ENCODE measurements at places on chromosomes 2 and 18. TPM values are rescaled to one million over a fixed set of nuclear protein-coding genes. Genes with fewer than 3 reads are reported as not detected.

CYP1B1 gene
- 7.3 TPM for total RNA-seq

- no peak for DNase-seq
Observed at GRCh38 chr2:165911231-165911630, 42.3 kb downstream of the TTC21B start.

GRCh38 chr2:3492951-3493614 lies 26.2 kb downstream of the ADI1 start:
- peak; percentile 51 for DNase-seq

- DNase-seq: no peak
Observed at GRCh38 chr2:98505971-98506664, 61.5 kb downstream of the INPP4A start.

DNA sequence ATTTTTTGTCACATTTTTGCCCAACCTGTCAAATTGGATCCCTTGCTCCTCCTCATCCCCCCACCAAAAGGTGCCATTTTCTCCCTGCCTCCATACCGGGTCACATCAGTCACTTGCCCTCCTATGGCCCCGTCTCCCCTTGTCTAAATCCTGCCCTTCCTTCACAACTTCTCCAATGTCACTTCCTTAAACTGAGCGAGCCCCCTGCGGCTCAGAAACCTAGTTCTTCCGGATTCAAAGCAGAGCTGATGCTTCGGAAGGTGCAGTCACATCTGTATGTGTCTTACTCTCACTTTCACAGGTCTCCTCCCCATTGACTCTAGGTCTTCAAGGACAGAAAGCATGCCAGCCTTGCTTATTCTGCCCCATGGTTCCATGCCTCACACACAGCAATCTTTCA lies 22.1 kb downstream of the TNP1 start:
- no peak for DNase-seq

DNA sequence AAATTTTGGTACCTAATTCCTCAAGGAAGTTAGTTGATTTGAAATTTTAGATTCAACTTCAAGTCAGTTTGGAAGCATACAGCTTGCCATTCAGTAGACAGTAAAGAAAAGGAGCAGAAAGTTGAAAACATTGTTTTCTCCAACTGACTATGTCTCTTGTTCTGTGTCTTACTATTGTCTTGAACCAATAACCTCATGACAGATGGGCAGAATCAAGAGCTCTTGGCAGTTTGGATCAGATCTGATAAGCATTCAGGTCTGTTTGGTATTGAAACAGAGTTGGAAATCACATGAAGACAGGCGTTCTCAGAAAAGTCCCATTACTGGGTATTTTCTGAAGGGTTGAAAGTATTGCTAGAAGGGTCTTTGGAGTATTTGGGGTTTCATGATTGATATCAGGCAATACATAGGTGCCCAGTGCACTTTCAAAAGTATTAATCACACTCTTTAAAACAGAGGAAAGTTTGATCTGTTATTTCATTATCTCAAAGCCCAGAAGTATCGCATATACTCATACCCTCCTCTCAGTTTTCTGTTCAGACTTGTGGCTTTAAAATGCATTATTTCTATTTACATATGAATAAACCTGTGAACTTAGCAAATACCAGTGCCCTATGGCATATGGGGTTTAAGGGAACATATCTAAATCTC lies 428.4 kb upstream of the ZEB2 start:
- no peak for DNase-seq

DNA sequence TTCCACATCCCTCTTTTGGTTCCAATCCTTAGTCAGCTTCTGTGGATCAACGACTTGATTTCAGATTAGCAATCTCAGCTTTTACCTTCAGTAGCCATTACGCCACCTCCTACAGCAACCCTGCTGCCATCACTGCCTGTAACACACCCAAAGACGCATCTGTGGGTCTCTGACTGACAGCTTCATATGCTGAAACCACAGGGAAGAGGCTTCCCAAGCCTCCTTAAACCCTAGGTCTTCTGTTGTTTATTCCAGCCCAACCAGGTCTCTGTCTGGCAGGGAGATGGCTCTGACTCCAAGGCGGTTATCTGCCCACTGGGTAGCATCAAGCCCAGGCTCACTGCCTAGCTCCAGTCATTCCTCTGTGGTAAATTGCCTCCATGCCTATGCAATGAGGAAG lies 28.6 kb upstream of the TRIB2 start:
- DNase-seq: no peak

- peak; percentile 45 for DNase-seq
Observed at GRCh38 chr2:169260246-169260645, 102.1 kb downstream of the LRP2 start.

GRCh38 chr2:120005834-120006521 lies 6.9 kb upstream of the EPB41L5 start:
- no peak for DNase-seq

DNA sequence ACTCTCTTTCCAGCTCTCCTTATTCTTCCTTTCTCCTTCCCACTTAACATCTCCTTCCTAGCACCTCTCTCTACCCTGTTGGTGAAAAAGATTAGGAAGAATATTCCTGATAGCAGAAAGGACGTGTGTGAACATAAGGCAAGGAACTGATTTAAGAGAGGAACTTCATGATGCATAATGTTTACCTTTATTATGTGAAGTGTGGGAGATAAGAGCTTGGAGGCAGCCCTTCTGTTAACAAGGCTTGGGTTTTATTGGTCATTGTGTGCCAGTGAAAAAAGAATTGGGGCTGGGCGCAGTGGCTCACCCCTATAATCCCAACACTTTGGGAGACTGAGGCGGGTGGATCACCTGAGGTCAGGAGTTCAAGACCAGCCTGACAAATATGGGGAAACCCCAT lies 34.4 kb downstream of the KCNJ13 start:
- no peak for DNase-seq

GRCh38 chr2:225824748-225825449 lies 425.4 kb downstream of the NYAP2 start:
- no peak for DNase-seq

USP37 gene
- total RNA-seq: 14.5 TPM

DNA sequence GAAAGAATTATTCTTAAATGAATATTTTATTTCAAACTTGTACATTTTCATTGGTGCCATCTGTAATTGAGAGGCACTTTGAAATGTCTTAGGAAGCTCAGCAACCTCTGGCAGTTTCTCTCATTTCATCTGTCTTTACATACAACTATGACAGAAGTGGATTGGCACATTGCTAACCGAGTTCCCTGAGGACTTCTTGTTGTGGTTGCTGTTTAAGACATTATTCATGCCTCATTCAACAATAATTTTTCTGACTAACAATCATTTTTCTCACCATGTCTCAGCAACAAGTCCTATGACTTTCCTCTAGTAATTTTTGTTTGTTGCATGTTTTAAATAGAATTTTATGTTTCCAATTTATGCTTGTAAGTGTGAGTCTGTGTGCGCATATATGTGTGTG lies 284.0 kb upstream of the CWC22 start:
- DNase-seq: no peak

DNA sequence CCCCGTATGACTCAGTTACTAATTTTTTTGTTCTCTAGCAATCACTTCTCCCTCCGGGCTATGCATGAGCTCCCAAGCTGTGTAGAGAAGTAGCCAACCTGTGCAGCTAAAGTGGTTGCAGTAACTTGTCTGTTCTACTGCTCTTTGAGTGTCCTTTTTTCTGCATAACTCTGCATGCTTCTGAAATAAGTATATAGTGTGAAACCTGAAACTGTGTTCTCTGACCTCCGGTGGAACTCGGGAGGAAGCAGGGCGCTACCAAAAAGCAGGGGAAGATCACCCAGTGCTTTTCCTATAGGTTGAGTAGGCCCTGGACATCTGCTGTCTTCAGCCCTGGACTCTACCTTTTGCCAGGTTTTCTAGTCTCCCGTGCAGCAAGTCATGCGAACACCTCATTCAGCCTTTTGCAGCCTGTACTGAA lies 47.8 kb downstream of the PHLPP1 start:
- no peak for DNase-seq

KCNS3 gene
- 31.2 TPM for total RNA-seq

SEPTIN2 gene
- 249 TPM for total RNA-seq

- DNase-seq: peak; percentile 13
Observed at GRCh38 chr2:167509586-167509985, 621.3 kb downstream of the XIRP2 start.

ITGB6 gene
- total RNA-seq: not detected

DNA sequence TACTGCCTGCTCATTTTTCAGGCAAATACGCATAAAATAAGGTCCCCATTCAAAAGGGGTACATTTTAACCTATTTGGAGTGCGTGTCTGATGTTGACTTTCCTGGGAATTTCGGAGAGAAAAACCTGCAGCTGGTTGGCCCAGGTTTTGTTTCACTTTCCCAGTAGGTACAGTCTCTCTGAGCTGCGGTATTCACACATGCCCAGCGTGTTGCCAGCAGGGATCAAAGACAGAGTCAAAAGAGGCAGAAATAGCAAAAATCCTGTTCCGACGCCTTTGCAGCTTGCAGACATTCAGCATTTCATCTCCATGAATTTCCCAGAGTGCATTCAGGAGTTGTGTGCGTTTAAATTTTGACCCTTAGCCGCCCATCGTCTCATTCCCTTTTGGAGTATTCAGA lies 855.4 kb upstream of the CELF4 start:
- DNase-seq: peak; percentile 2

GRCh38 chr2:217846321-217846743 lies 156.5 kb downstream of the TNS1 start:
- no peak for DNase-seq

DNA sequence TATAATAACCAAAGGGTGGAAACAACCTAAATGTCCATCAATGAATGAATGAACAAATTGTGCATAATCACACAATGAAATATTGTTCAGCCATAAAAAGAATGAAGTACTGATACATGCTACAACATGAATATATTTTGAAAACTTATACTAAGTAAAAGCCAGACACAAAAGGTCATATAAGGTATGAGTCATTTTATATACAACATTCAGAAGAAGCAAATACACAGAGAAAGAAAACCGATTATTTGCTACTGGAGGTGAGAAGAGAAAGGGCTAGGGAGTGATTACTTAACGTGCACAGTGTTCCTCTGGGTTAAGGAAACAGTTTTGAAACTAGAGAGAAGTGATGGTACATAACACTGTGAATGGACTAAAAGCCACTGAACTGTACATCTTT lies 105.3 kb downstream of the GORASP2 start:
- no peak for DNase-seq

GPR39 gene
- total RNA-seq: 6.2 TPM

FZD7 gene
- 103 TPM for total RNA-seq

GRP gene
- total RNA-seq: not detected

DNA sequence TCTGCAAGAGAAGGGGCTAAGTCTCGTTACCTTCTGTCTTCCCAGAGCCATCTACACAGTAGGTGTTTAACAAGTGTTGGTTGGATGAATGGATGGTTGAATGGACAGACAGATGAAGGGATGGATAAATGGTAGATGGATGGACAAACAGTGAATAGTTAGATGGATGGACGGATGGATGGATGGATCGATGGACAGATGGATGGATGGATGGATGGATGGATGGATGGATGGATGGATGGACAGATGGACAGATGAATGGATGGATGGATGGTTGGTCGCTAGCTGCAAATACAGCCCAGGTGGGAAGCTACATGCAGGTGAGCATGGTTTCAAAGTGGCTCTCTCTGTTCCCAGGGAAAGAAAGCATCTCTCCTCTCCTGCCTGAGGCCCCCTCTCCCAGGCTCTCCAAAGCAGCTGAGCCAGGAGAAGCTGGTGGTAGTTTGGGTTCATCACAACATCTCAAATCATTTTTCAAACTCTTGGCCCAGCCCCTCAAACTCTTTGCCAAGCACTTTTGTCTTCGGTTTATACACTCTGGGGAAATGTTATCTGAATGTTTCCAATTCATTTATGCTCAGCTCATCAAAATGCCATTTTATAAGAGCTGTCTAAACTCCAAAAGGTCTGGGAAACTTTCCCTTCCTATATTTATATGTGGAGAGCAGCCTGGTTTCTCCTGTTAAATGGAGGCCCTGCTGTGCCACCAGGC lies 192.7 kb downstream of the ANAPC1 start:
- DNase-seq: no peak

- DNase-seq: no peak
Observed at GRCh38 chr18:55694291-55694690, 106.3 kb upstream of the TCF4 start.

DNA sequence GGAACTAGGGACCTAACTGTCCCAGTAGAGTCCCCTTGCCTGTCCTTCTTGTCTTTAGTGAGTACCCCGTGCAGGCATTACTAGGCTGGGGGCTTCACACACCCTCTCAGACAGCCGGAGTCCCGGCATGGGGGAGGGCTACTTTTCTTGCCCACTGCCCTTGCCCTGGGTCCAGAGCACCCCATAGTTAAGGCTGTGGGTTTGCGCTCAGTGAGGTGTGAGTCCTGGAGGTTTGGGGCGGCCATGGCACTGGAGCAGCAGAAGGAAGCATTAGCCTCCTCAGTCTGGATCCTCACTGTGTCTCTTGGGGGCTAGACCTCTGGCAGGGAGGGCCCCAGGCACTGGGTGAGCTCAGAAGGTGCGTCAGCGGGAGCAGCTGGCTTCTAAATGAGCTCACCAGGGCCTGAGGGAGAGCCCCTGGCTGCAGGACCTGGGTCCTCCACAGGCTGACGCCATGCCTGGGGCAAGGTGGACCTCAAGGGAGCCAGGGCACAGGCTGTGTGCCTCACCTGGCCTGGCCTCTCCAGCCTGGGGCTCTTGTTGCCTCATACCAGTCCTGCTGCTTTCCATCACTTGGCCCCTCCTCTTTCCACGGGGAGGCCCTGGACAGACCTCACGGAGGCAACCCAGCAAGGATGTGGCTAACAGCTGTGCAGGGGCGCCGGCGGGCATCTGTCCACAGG lies 27.4 kb downstream of the HS6ST1 start:
- DNase-seq: no peak

DNA sequence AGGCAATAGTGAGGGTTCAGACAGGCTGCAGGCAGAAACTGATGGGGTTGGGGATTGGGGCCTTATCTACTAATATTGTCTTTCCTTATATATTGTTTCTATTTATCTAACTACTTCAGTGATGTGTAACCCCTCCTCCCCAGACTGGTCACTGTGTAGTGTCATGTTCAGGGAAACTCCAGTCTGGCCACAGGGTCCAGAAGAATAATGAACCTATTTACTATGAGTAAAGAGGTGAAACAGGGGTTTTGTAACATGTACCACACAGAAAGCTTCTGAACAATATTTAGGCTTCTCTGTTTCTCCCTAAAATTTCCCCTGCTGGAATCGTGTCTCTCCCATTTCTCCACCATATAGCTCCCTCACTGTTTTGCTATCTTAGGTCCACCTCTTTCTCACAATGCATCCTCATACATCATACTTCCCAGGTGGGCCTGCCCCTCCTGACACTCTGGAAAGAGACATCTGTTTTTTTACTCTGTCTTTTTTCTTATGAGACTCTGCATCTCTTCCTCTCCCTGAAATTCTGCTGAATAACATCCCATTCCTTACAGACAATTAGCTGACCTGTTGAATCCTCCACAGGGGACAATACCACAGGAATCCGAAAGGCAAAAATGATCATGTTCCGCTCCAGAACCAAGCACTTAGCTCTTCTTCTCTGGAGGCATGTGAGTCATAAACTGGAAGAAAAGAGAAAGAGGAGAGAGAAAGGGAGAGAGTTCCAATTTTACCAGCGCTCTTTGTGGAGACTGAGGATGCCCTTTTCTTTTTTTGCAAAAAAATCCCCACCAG lies 154.8 kb downstream of the ZEB2 start:
- no peak for DNase-seq

TNFAIP6 gene
- total RNA-seq: 0.28 TPM

GRCh38 chr18:3111523-3112240 lies 98.7 kb upstream of the LPIN2 start:
- no peak for DNase-seq

Measured in H7 (cell line).